ENCODE measurements at places on chromosomes 7 and 10.

GRCh38 chr10:86635402-86635801 lies 18.9 kb upstream of the OPN4 start:
- peak; percentile 63 for DNase-seq

GRCh38 chr10:71877821-71878220 lies 26.8 kb upstream of the PSAP start:
- DNase-seq: no peak

GRCh38 chr10:35711615-35712411 lies 69.7 kb upstream of the FZD8 start:
- no peak for DNase-seq

DNA sequence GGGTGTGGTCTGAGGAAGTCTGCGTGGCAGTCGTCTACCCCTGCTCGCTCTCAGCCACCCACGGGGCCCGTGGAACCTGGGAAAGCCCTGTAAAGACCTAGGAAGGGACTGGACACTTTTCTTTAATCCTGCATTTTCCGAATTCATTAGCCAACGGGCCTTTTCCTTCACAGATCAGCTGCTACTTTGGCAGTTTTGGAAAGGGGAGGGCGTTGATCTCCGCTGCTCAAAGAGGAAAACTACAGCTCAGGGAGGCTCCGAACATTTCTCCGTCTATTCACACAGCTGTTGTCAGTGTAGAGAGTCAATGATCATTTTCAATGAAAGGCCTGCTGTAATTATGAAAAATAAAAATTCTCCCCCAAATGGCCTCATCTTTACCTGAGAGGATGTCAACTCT lies 450.1 kb upstream of the MKI67 start:
- no peak for DNase-seq

DNA sequence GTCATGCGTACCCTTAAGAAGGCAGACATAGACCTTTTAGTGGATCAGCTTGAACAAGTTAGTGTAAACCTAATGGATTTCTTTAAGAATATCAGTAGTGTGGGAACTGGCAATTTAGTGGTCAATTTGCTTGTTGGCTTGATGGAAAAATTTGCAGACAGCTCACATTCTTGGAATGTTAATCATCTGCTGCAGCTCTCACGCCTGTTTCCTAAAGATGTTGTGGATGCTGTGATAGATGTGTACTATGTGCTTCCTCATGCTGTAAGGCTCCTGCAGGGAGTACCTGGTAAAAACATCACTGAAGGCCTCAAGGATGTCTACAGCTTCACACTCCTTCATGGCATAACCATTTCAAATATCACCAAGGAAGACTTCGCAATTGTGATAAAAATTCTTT lies 103.4 kb downstream of the ABCA13 start:
- peak; percentile 17 for DNase-seq

GRCh38 chr10:114576132-114576487 lies 82.0 kb downstream of the ABLIM1 start:
- no peak for DNase-seq

- DNase-seq: no peak
Observed at GRCh38 chr7:20776214-20776911, 10.3 kb downstream of the SP8 start.

DNA sequence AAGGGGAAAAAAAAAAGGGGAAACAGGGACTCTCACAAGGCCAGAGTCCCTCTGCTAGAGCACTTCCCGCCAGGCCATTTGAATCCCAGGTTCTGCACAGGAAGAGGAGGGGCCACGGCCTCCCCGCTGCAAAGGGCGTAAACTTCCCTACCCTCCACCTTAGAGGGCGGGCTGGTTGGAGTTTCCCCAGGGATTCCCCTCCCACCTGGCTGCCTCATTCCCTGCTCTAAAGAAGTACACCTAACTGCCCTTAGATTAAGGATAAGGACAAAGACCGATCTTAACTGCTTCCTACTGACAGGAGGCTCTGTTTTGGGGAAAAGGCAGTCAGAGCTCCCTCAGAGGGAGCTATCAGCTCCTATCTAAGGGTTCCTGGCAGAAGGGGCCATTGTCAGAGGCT lies 102.0 kb upstream of the ARMC3 start:
- DNase-seq: no peak

GRCh38 chr10:28730031-28730778 lies 52.9 kb downstream of the BAMBI start:
- DNase-seq: peak; percentile 12
